ENCODE measurements at places on chromosomes 2 and 18. TPM values are rescaled to one million over a fixed set of nuclear protein-coding genes. Genes with fewer than 3 reads are reported as not detected.
A peak's percentile ranks its signal among the peaks of the same experiment; 100 is the strongest.

GRCh38 chr2:101185085-101185484, 33.9 kb upstream of the TBC1D8 start:
- peaks cover 10% of the 10 kb centered on the region for H3K27me3 ChIP-seq
- H3K4me3 ChIP-seq: no peak overlapping the region
- no peak overlapping the region for H3K27ac ChIP-seq
- DNase-seq: no peak
- no peaks in the 10 kb centered on the region for H3K36me3 ChIP-seq
- no peaks in the 10 kb centered on the region for H3K4me1 ChIP-seq

ELOA2 gene
- total RNA-seq: not detected

DNA sequence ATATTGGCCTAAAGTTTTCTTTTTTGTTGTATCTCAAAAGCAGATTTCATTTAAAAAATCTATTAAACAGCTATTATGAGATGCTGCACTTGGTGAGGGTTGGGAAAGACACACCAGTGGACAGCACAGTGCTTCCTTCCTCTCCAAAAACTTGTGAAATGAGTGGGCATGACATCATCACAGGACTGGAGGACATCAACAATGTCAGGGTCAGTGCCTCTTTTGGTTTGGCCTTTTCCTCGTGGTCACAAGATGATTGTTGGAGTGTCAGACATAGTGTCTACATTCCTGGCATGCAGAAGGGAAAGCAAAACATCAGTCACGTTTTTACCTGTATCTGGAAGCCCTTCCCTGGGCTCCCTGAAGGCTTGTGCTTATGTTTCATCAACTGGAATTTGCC, 49.6 kb downstream of the IL1R2 start:
- no peaks in the 10 kb centered on the region for H3K36me3 ChIP-seq
- peaks cover 67% of the 10 kb centered on the region for H3K4me1 ChIP-seq
- H3K27me3 ChIP-seq: peaks cover 4% of the 10 kb centered on the region
- H3K27ac ChIP-seq: no peak overlapping the region

DNA sequence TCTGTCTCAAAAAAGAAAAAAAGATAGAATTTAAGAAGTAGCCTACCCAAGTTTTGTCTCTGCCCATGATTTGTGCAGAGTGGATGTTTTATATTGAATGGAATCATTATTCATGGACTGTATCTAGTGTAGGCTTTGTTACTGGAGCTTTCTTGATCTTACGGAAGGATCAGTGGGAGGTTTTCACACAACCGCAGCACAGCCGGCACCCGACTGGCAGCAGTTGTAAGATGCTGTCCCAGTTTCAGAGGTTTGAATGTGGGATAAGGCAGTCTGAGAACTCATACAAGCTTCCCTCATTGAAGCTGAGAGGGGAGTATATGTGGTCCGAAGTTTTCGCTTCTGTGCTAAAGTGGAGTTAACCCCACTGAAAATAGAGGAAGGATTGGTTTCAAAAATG, 19.7 kb upstream of the SAG start:
- no peaks in the 10 kb centered on the region for H3K27me3 ChIP-seq
- peaks cover 11% of the 10 kb centered on the region for H3K4me1 ChIP-seq
- no peak for DNase-seq
- H3K4me3 ChIP-seq: no peak overlapping the region

UGT1A4 gene
- total RNA-seq: not detected

LRRTM1 gene
- not detected for total RNA-seq

NCKAP5 gene
- total RNA-seq: 0.46 TPM

DNA sequence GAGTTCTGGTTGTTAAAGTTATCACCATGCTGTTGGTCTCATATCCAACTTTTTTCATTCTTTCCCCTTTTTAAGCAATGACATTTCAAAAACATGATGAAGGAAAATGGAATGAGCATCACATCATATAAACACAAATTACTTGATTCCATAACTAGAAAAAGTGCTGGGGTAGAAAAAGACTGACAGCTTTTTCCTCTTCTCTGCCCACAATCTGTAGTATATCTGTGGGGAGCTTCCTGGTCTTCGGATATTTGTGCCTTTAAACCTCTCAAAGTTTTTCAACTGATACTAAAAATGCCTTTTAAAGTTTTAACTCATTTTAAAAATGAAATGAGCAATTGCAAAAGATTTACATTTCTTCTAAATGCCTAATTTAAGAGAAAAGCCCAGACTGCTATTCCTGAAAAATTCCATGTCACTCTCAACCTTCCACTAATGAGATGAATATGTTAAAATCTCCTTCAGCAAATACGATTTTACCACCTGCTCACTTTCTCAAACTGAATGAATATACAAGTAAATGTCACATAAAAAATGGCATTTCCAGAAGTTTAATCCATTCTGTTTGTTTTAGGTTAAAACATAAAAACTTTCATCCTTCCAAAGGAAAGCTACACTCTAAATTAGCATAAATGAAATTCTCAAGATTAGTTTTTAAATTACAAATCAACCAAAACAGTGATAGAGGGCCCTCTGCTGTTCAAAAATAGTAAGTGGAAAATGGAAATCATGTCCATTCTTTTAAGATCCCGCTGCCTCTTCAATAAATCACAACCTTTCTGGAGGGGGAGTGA, 2.1 kb downstream of the DNAH7 start:
- no peak overlapping the region for H3K27ac ChIP-seq
- H3K36me3 ChIP-seq: no peaks in the 10 kb centered on the region
- H3K4me1 ChIP-seq: peaks cover 7% of the 10 kb centered on the region
- peak overlapping the region; percentile 33 for H3K4me3 ChIP-seq
